Kidney epithelial cell (primary cell): ENCODE measurements at places on chromosomes 1 and 21.
A peak's percentile ranks its signal among the peaks of the same experiment; 100 is the strongest.

DNA sequence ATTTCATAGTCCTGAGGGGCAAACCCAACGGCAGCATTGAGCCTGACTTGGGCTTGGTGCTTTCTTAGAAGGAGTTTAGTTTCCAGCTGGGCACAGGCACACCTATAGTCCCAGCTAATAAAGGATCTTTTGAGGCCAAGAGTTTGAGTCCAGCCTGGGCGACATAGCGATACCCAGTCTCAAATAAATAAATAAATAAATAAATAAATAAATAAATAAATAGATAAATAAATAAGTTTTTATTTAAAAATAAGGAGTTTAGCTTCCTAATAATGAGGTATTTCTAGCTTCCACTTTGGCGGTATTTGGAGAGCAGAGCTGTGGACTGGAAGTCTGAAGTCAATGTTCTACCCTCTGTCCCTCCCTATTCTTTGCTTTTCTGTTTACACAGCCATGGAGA, 186.6 kb downstream of the URB2 start:
- DNase-seq: no peak

GRCh38 chr1:14848203-14848602, 249.7 kb downstream of the KAZN start:
- DNase-seq: no peak

DNA sequence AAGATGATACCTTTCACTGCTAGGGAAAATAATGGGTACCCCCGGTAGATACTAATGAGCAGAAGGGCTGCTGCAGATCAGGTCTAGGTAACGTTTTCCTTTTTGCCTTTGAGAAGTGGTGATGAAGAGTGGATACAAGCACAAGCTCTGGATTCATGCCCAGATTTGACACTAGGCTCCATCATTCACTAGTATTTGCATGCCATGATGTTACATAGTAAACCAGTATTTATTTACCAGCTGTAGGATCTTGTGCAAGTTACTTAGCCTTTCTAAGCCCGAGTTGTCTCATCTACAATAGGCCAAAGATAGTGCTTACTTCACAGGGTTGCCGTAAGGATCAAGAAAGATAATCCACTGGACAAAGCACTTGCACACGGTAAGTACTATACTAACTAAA, 14.2 kb downstream of the PTPN14 start:
- DNase-seq: no peak

- peak; percentile 63 for DNase-seq
Measured at GRCh38 chr1:36253161-36253862, 29.1 kb downstream of the THRAP3 start.

DNA sequence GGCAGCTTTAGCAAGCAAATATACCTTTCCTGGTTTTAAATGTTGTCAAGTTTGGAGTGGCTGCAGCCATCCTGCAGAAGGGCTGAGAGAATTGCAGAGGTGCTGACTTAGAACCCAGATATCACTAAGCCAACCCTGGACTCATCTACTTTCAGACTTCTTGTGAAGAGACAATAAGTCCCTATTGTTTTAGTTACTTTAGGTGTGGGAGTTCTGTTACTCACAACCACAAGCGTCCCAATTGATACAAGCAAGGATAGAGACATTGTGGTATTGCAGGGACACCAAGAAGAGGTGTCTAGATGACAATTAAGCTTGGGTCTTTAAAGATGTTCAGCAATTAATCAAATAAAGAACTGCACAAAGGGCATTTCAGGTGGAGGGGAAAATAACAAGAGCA, 8.8 kb upstream of the ETV3 start:
- DNase-seq: no peak
